Stimulated activated memory B cell treated with anti-CD40 and anti-IgM and Interleukin-4, amounts not matched to agents 10 μg/mL and 1 μg/mL and 100 μg/mL, for 72 hours (primary cell): ENCODE measurements at places on chromosomes 6 and 20.

DNA sequence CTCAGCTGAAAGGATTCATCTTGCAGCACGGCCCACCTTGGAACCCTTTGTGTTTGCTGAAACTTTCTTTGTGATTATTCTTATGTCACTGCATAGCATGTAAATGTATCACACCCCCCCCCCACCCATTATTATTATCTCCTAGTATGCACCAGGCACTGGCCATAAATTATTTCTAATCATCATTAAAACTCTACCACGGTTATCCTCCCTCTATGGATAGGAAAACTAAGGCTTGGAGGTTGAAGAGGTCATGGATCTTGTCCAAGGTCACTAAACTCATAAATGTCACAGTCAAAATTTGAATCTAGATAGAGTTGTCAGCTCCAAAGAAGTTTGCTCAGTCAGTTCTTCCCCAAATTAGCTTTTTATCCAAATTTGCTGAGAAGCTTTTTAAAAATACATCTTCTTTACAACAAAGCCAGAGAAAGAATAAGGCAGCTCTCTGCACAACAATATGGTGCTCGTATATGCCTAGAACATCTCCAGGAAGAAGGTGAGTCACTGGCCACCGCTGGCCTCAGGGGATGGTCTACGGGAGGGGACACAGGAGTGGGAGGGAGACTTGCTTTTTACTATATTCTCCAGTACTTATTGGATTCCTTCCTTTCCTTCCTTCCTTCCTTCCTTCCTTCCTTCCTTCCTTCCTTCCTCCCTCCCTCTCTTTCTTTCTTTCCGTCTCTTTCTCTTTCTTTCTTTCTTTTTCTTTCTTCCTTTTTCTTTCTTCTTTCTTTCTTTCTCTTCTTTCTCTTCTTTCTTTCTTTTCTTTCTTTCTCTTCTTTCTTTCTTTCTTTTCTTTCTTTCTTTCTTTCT is 134.5 kb downstream of the VEGFA start:
- H3K27me3 ChIP-seq, result peaks cover 35% of the 10 kb centered on the region

DNA sequence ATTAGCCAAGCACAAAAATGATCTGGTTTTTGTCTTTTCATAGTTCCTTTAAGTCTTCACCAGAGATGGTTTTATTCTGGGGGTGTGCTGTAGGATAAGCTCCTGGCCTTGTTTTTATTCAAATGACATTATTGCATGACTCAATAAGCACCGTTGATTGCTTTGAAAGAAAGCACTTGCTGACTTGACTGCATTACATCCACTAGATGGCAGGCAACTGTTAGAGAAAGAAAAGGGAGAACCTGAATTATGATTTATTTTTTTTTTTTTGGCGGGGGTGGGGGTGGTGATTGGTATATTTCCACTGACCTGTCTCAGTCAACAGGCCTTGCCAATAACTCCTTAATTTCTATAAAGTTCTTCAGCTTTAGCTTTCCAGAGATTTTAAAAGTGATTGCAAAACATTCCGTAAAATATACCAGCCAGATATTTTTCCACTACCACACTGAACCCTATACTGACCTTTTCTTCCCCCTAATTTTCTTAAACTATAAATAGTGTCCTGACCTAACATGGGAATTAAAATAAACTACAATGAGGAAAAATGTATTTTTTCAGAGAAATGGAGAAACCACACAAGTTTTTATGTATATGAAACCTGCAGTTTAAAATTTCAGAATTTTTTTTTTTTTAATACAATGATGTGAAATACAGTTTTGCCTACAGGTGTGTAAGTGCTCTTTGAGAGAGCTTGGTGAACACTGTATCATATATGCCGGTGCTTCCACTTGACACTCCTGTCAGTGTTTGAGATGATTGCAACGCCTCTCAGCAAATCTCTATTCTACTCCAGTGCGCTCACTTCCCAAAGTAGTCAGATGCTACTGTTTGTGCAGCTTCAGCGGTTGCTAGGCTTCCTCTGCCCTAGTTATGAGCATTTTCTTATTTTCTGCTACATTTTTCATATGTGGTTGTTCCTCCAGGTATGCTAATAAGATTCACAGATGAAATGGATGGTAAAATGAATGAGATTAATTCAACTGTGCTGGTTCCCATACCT is 274.3 kb downstream of the CD109 start:
- H3K36me3 ChIP-seq, result no peaks in the 10 kb centered on the region
- H3K27me3 ChIP-seq, result no peaks in the 10 kb centered on the region
- H3K4me3 ChIP-seq, result no peak overlapping the region
- no peaks in the 10 kb centered on the region for H3K4me1 ChIP-seq
- H3K27ac ChIP-seq, result no peak overlapping the region

- H3K4me3 ChIP-seq, result no peak overlapping the region
- H3K36me3 ChIP-seq, result no peaks in the 10 kb centered on the region
- H3K4me1 ChIP-seq, result peaks cover 61% of the 10 kb centered on the region
- ATAC-seq, result peak; percentile 42
- H3K27me3 ChIP-seq, result no peaks in the 10 kb centered on the region
These were observed 15.9 kb downstream of the NT5E start for GRCh38 chr6:85465762-85466161.

- ATAC-seq, result no peak
- no peak overlapping the region for H3K27ac ChIP-seq
- H3K27me3 ChIP-seq, result no peaks in the 10 kb centered on the region
These were observed 152.9 kb downstream of the KLHL32 start for GRCh38 chr6:97077380-97077779.

GRCh38 chr6:140264431-140264830 is 890.0 kb upstream of the CITED2 start:
- ATAC-seq, result no peak
- no peaks in the 10 kb centered on the region for H3K4me1 ChIP-seq
- no peak overlapping the region for H3K4me3 ChIP-seq
- peaks cover 26% of the 10 kb centered on the region for H3K27me3 ChIP-seq
- no peak overlapping the region for H3K27ac ChIP-seq
- no peaks in the 10 kb centered on the region for H3K36me3 ChIP-seq

DNA sequence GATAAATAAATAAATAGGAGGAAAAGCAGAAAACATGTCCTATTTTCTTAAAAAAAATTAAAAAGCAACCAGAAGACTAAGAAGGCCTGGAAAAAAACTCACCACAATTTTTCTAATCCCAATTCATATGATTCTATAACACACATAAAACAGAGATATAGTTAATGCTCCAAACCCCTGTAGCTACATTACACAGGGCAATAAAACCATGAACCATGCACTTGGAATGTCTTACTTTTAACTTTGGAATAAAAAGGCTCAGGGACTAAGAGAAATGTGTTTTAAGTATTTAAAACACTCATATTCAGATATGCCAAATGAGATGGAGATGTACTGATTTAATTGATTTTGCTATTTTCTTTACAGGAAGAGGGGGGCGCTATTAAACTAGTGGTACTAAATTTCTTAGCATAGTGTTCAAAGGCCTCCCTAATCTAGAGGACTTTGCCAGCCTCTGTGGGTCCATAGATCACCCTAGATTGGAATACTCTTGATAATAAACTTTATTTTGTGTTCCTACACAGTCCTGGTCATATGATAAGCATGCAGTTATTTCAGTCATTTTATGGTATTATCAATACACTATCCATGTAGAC is 30.3 kb upstream of the GCM1 start:
- H3K4me1 ChIP-seq, result peaks cover 39% of the 10 kb centered on the region
- ATAC-seq, result no peak
- peaks cover 6% of the 10 kb centered on the region for H3K36me3 ChIP-seq
- no peaks in the 10 kb centered on the region for H3K27me3 ChIP-seq
- no peak overlapping the region for H3K4me3 ChIP-seq

DNA sequence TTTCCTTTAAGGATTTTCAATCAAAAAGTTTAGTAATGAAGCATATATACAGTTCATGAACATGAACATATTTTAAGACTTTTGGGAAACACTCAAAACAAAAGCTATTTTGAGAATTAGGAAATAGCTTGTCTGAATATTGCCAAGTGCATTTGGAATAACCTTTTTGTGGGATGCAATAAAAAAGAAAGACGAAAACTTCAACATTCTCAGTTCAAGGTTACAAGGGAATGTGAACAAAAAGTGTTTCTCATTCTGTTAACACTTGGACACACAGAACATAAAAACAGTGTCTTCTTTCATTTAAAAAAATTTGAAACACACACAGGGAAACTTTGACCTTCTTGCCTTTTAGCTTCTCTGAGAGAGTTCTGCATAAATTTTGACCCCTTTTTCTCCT is 72.7 kb upstream of the TCF21 start:
- H3K27ac ChIP-seq, result no peak overlapping the region
- H3K4me1 ChIP-seq, result no peaks in the 10 kb centered on the region
- H3K36me3 ChIP-seq, result no peaks in the 10 kb centered on the region
- ATAC-seq, result no peak
- H3K27me3 ChIP-seq, result peaks cover 24% of the 10 kb centered on the region
- no peak overlapping the region for H3K4me3 ChIP-seq

- H3K4me1 ChIP-seq, result peaks cover 6% of the 10 kb centered on the region
- H3K4me3 ChIP-seq, result no peak overlapping the region
- no peaks in the 10 kb centered on the region for H3K36me3 ChIP-seq
These were observed 718.5 kb downstream of the RFPL4B start for GRCh38 chr6:113065611-113066010.

DNA sequence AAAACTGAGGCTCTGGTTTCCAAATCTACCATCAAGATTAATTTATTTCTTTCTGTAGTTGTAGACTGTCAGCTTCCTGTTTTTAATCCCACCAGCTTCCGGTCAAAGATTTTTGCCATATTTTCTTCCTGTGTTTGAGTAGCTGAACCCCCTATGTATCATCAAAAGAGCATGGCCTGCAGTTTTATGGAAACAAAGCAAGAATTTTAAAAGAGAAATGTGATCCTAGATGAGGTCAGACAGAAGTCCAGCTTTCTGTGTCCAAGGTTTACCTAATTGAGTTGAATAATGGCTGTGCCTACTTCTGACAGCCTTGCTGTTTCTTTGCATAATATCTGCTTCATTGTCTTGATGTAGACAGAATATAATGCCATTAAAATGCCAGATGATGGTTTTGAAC is 163.7 kb downstream of the CARMIL1 start:
- peaks cover 16% of the 10 kb centered on the region for H3K36me3 ChIP-seq
- no peak overlapping the region for H3K27ac ChIP-seq
- ATAC-seq, result no peak
- no peaks in the 10 kb centered on the region for H3K27me3 ChIP-seq
- H3K4me1 ChIP-seq, result peaks cover 14% of the 10 kb centered on the region
- H3K4me3 ChIP-seq, result no peak overlapping the region

GRCh38 chr20:54323227-54323734 is 115.4 kb downstream of the PFDN4 start:
- H3K27ac ChIP-seq, result no peak overlapping the region
- no peaks in the 10 kb centered on the region for H3K36me3 ChIP-seq
- no peaks in the 10 kb centered on the region for H3K4me1 ChIP-seq
- H3K4me3 ChIP-seq, result no peak overlapping the region
- no peak for ATAC-seq

DNA sequence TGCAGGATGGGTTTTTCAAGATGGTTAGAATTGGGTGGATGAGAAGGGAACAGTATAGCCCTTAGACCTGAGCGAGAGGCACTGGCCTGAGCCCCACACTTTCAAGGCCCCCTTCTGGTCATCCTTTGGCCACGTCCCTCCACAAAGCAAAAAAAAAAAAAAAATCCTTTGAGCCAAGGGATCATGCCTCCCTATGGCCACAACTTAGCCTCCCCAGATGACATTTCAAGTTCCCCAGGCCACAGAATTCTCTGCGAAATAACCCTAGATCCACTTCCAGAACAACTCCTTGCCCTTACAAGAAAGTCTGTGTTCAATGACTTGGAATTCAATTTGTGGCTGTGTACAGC is 30.4 kb downstream of the ELOVL2 start:
- peaks cover 40% of the 10 kb centered on the region for H3K27me3 ChIP-seq
- no peak overlapping the region for H3K27ac ChIP-seq
- H3K4me3 ChIP-seq, result no peak overlapping the region
- no peaks in the 10 kb centered on the region for H3K36me3 ChIP-seq
